ENCODE measurements at places on chromosomes 16 and 17. TPM values are rescaled to one million over a fixed set of nuclear protein-coding genes. Genes with fewer than 3 reads are reported as not detected.
A peak's percentile ranks its signal among the peaks of the same experiment; 100 is the strongest.

Gene PRCD
- 3.0 TPM for total RNA-seq

Gene NOG
- total RNA-seq = 0.12 TPM

Gene HCRT
- total RNA-seq = not detected

Gene NAGS
- total RNA-seq = 0.20 TPM

Gene NDRG4
- 641 TPM for total RNA-seq

Gene NOD2
- 0.50 TPM for total RNA-seq

Gene WWP2
- 30.6 TPM for total RNA-seq

Gene ARMC7
- total RNA-seq = 3.9 TPM

- DNase-seq = no peak
Observed at GRCh38 chr16:24149102-24149501, 107.0 kb upstream of the CACNG3 start.

DNA sequence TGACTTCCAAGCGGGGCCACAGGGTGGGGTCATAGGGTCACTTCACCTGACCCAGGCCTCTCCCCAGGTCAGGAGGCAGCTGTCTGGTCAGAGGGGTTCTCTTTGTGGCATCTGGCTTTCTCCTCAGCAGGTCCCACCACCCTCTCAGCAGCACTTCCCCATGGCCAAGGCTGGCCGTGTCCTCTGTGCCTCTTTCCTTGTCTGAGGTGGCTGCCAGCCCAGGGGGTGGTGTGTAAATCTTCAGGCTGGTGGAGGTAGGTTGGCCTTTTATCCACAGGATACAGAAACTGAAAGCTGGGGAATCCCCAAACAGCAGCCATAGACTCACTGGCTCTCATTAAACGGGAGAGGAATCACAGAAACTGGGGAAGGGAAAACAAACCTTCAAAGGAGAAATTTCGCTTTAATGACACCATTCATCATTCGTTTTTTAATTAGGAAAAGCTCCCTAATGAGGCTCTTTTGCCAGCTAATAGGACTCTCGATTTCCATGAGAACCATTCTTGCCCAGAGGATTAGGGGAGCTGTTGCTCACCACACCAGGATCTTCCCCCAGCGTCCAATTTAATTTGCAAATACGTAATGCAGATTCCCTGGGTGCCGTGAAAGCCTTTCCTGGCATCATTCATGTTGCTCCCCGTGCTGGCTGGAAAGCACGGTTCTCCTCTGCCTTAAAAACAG is 18.0 kb downstream of the C17orf75 start:
- DNase-seq = no peak

- peak; percentile 60 for DNase-seq
Observed at GRCh38 chr16:87178977-87179376, 138.2 kb downstream of the C16orf95 start.

DNA sequence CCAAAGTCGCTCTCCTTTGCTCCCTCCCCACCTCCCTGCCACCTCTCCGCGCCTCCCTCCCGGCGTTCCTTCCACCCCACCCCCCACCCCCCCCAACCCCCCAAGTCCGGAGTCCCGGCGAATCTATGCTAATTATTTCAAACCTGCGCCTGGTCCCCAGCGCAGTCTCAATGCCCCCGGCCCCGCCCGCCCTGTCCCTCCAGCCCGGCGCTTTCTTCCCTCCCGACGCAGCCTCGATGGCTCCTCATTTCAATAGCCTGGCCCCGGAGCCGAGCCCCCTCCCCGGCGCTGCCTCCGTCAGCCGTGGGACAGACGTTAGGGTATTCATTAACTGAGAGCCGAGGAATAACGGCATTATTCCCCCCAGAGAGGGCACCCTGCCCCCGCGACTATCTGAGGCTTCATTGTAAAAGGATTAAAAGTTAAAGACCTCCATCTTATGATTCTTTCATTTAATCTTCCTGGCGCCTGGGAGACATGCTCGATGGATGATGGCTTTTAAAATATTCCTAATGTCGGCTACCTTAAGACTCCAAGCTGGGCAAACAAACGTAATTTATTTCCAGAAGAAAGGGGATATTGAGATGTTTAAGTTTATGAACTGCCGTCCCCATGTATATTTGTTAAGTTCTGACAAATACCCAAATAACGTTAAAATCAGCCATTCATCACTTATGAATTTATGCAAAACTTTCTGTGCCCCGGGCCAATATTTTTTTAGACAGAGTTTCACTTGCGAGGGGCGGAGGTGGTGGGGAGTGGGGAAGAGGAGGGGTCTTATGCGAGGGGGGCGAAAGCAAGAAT is 3.4 kb downstream of the NOG start:
- no peak for DNase-seq

DNA sequence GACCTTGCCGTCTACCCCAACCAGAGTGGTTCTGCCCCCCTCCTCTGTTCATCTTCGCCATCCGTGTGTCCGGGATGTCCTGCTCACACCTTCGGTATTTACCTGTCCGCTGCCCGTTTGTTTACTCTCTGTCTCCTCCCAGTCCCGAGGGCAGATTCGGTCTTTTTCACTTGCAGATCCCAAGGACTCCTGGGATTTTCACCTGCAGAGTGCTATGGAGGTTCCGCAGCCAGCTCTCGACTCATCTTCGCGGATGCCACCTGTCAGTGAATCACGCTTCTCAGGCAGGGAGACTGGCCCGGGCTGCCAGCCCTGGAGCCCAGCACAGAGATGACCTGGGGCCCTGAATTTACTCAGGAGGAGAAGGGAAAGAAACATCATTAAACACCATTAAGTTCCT is 8.1 kb downstream of the CRISPLD2 start:
- DNase-seq = no peak

DNA sequence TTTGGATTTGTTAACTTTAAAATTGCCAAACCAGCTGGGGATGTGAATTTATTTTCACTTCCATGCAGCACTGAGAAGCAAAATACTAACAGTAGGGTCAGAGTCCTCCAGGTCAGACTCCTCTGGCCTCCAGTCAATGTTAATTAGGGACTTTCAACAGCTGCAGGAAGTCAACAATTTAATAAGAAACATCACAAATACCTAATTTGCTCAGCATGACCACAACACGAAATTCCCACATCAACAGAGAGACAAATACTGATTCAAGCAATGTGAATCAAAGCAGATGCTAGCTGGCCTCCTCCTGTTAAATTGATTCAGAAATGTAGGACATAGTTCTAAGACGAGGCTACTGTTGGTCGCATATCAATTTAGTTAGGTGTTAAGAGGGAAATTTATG is 111.7 kb downstream of the ABCA8 start:
- DNase-seq = no peak

DNA sequence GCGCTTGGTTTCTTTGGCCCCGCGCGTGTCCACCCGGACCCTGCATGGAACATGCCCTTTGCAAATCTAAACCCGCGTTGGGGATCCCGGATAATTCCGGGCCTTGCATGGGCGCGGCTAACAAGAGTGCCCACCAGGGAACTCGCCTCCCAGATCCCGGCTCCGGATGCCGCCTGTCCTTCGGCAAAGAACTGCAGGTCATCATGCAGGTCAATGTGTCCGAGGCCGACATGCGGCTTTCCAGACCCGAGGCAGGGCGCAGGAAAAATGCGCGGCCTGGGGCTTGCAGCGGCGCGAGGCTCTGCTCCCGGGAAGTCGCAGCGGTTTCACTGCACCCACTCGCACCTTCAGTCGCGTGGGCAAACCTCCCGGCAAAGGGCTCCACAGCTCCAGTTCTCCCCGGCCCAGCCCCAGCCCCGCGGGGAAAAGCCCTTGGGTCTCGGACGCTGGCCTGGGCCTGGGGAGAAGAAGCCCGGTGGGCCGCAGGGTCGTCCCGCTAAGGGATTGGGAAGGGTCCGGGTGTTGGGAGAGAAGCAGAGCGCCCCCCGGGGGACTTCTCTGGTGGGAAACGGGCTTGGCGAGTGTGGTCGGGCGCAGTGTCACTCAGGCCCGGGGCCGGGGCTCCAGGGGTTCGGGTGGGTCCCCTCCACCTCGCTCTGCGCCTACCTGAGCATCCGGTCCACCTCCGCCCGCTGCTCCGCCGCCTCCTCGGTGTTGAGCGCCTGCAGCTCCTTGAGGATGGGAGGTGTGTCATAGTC is 805 bp downstream of the HNF1B start:
- DNase-seq = no peak

Measured in heart left ventricle (tissue), 16 donors.